ENCODE measurements at places on chromosomes 2 and 18.

DNA sequence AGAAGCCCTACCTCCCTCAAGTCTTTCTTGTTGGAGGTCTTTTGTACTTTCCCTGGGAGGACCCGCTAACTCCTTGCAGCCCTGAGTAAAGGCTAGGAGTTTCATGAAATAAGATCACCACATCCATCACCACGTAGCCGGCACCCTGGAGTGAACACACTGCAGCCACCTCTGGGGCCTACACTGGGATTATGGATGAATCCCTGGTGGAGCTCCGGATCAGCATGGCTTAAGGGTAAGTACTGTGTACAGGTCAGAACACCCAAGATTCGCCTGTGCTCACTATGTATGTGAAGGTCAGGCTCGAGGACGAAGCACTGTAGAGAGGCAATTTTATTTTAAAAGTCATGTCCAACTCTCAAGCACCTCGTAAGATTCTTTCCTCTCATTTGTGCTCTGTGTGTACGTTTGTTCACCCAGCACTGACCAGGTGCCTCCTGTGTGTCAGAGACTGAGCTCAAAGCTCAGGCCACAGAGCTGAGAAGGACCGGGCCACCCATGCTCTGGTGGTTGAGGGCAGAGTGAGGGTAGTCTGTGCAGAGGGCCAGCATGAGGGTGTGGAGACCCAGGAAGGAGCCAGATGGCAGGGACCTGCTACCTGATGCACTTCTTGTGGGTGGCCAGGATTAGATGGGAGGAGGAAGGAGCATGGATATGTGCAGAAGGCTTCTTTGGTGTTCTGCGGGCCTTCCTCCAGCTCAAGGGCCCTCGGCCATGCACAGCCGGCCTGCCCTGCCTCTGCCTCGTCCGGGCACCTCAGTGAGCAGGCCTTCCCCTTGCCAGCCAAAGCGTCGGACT, 66.7 kb upstream of the TFCP2L1 start:
- no peak for ATAC-seq

- ATAC-seq: no peak
These were observed 1167.9 kb downstream of the DSC3 start for GRCh38 chr18:29874519-29875098.

GRCh38 chr2:144520756-144521487, 1.0 kb upstream of the ZEB2 start:
- no peak for ATAC-seq

DNA sequence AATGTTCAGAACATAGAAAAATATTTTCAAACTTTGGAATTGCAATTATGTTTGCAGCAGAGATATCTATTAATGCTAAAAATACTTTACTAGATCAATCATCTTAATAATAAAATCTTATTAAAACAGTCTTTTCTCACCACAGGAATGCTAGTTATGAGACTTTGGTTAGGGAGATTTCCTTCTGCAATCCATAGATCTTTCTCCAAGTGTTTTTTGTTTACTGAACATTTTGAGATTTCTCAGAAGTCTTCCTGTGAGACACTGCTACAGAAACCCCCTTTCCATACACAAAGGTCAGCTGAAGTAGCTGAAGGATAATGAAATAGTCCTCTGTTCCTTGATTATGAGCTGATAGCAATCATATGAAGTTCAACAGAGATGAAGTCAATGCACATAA, 59.4 kb upstream of the RAPH1 start:
- no peak for ATAC-seq

All from stimulated activated memory B cell treated with anti-CD40 and anti-IgM and Interleukin-4, amounts not matched to agents 10 μg/mL and 1 μg/mL and 100 μg/mL, for 72 hours (primary cell).